Activated CD8-positive, alpha-beta memory T cell treated with anti-CD3 and anti-CD28 coated beads, Interleukin-2, amount 10 ng/mL, durations not matched to agents 7 days and 5 days (primary cell): ENCODE measurements at places on chromosomes 6 and 20. TPM values are rescaled to one million over a fixed set of nuclear protein-coding genes. Genes with fewer than 3 reads are reported as not detected.

GRCh38 chr6:128156321-128157111 is 255.7 kb upstream of the THEMIS start:
- H3K36me3 ChIP-seq: peaks cover 1% of the 10 kb centered on the region
- no peak for DNase-seq
- peaks cover 9% of the 10 kb centered on the region for H3K27me3 ChIP-seq
- H3K4me1 ChIP-seq: peaks cover 3% of the 10 kb centered on the region

- DNase-seq: peak; percentile 49
- no peak overlapping the region for H3K27ac ChIP-seq
- H3K36me3 ChIP-seq: peaks cover 28% of the 10 kb centered on the region
- no peaks in the 10 kb centered on the region for H3K27me3 ChIP-seq
- H3K4me3 ChIP-seq: peak overlapping the region; percentile 54
Observed at GRCh38 chr6:11096109-11096508, 2.5 kb downstream of the SMIM13 start.

GRCh38 chr6:7770601-7771000 is 44.7 kb downstream of the BMP6 start:
- no peak overlapping the region for H3K27ac ChIP-seq
- no peaks in the 10 kb centered on the region for H3K4me1 ChIP-seq
- H3K4me3 ChIP-seq: no peak overlapping the region
- peaks cover 4% of the 10 kb centered on the region for H3K27me3 ChIP-seq
- DNase-seq: no peak
- no peaks in the 10 kb centered on the region for H3K36me3 ChIP-seq

DNA sequence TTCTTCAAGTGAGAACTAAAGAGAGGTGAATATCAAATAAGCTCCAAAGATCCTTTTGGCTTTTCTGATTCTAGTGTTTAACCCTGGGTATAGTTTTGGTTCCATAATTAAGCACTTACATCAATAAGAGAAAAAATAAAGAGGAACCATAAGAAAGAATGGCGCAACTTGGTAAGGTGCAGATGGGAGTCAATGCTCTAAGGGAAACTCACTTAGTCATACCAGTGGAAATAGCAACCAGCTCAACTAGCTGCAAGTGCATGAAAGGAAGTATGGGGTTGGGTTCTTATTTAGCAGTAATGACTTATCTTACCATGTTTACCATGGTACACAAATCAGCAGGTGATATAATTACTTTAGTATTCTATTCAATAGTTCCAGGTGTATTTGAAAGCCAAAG is 296.5 kb upstream of the RUNX2 start:
- H3K4me3 ChIP-seq: no peak overlapping the region
- H3K27me3 ChIP-seq: no peaks in the 10 kb centered on the region
- no peak overlapping the region for H3K27ac ChIP-seq
- H3K36me3 ChIP-seq: peaks cover 12% of the 10 kb centered on the region
- DNase-seq: no peak

DNA sequence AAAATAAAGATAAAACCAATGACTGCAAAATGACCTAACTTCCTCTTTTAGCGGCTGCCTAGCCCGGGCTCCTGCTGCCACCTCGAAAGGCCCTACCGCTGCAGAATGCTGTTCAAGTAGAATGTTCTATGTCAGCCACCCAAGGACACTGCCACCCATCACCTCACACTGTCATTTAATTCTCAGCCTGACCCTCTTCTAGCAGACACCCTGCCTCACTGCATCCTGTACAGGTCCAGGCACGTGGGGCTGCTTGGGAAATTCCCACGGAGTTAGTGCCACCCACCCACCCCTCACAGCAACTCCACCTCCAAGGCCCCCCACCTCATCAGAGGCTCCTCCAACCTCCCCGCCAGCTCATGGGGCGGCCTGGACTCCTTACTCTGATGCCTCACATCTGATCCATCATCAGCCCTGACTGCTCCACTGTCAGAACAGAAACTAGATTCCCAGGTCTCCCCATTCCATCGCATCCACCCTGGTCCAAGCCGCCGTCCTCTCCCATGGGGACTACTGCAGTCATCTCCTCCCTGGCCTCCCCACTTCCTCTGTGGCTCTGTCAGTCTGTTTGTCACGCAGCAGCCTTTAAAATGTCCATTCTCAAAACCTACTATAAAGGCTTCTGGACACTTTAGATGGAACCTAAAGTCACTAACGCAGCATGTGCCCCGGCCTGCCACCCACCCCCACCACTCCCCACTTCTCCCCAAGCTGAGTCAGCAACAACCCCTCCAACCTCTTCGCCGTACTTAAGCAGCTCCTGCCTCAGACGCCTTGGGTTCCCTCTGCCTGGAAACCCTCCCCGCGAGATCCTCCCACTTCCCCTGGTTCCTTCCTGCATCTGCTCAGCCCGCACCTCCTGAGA is 17.0 kb downstream of the NFATC2 start:
- no peaks in the 10 kb centered on the region for H3K27me3 ChIP-seq
- H3K27ac ChIP-seq: peak overlapping the region; percentile 95
- H3K4me1 ChIP-seq: peaks cover 73% of the 10 kb centered on the region
- DNase-seq: peak; percentile 68

- peaks cover 68% of the 10 kb centered on the region for H3K4me1 ChIP-seq
- H3K4me3 ChIP-seq: peak within 1 kb of the TSS; percentile 88
- peak within 1 kb of the TSS; percentile 94 for H3K27ac ChIP-seq
Observed at GRCh38 chr20:62926229-62927127, at the start of gene DIDO1. TSS of gene DIDO1 (minus strand) at chr20:62926505.

GRCh38 chr20:41147767-41148191 is 10.4 kb downstream of the PLCG1 start:
- peaks cover 97% of the 10 kb centered on the region for H3K4me1 ChIP-seq
- H3K27me3 ChIP-seq: no peaks in the 10 kb centered on the region
- no peak overlapping the region for H3K4me3 ChIP-seq
- H3K27ac ChIP-seq: peak overlapping the region; percentile 64
- H3K36me3 ChIP-seq: peaks cover 45% of the 10 kb centered on the region

GRCh38 chr6:142843361-142843760 is 101.6 kb downstream of the HIVEP2 start:
- H3K27me3 ChIP-seq: no peaks in the 10 kb centered on the region
- peak overlapping the region; percentile 74 for H3K4me3 ChIP-seq
- H3K4me1 ChIP-seq: peaks cover 81% of the 10 kb centered on the region
- H3K36me3 ChIP-seq: peaks cover 2% of the 10 kb centered on the region

- peaks cover 1% of the 10 kb centered on the region for H3K4me1 ChIP-seq
- no peak overlapping the region for H3K4me3 ChIP-seq
- H3K27me3 ChIP-seq: no peaks in the 10 kb centered on the region
- no peak overlapping the region for H3K27ac ChIP-seq
- no peaks in the 10 kb centered on the region for H3K36me3 ChIP-seq
Observed at GRCh38 chr6:111210194-111210728, 123.0 kb downstream of the SLC16A10 start.

GRCh38 chr6:134178161-134179044 is 126.0 kb upstream of the SLC2A12 start:
- H3K4me1 ChIP-seq: peaks cover 29% of the 10 kb centered on the region
- no peaks in the 10 kb centered on the region for H3K27me3 ChIP-seq
- DNase-seq: peak; percentile 77
- peak overlapping the region; percentile 77 for H3K27ac ChIP-seq
- peaks cover 2% of the 10 kb centered on the region for H3K36me3 ChIP-seq
- H3K4me3 ChIP-seq: peak overlapping the region; percentile 77

- H3K36me3 ChIP-seq: no peaks in the 10 kb centered on the region
- H3K27ac ChIP-seq: no peak overlapping the region
- no peak for DNase-seq
- no peak overlapping the region for H3K4me3 ChIP-seq
Observed at GRCh38 chr20:61679473-61679872, 386.2 kb downstream of the TAF4 start.

DNA sequence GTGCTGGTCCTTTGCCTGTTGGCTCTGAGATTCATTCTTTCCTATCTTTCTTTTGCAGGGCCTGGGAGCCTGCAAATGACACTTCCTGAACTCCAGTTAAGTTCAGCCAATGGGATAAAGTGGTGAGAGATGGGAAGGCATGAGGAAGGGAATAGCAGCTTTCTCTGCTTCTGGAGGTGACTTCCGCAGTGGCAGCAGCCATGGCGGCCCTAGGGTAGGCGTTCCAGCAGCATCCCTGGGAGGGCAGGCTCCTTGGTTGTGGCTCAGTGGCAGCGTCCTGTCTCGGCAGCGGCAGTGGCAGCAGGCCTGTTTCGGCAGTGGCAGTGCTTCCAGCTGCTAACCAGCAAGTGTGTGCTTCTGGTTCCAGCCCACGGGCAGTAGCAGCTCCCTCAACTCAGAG is 7.3 kb upstream of the MDFI start:
- no peaks in the 10 kb centered on the region for H3K4me1 ChIP-seq
- no peaks in the 10 kb centered on the region for H3K36me3 ChIP-seq
- no peak for DNase-seq
- H3K27me3 ChIP-seq: peaks cover 47% of the 10 kb centered on the region
- no peak overlapping the region for H3K4me3 ChIP-seq

- peaks cover 2% of the 10 kb centered on the region for H3K36me3 ChIP-seq
- H3K4me3 ChIP-seq: peak overlapping the region; percentile 20
- peaks cover 39% of the 10 kb centered on the region for H3K4me1 ChIP-seq
- no peak for DNase-seq
- peak overlapping the region; percentile 75 for H3K27ac ChIP-seq
Observed at GRCh38 chr6:148868901-148869300, 122.1 kb downstream of the UST start.

DNA sequence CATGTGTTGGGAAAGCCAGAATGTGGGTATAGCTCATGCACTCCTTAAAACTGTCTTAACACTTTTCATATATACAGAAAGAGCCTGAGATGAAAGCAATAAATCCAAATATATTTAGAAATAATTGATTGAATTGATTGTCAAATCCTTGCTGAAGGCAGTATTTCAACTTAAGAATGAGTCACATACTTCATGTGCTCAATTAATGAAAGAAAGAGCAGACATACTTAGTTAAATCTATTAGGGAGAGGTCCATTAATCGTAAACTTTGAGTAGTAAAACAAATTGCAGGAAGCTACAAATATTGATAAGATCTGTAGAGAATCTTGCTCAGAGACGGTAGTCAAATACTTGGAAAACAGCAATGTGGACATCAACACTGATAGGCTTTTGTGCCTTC is 261.6 kb upstream of the THEMIS start:
- H3K4me1 ChIP-seq: no peaks in the 10 kb centered on the region
- no peaks in the 10 kb centered on the region for H3K27me3 ChIP-seq
- no peak for DNase-seq
- H3K27ac ChIP-seq: no peak overlapping the region

- no peak overlapping the region for H3K4me3 ChIP-seq
- H3K4me1 ChIP-seq: no peaks in the 10 kb centered on the region
- H3K36me3 ChIP-seq: no peaks in the 10 kb centered on the region
- no peak for DNase-seq
- H3K27me3 ChIP-seq: no peaks in the 10 kb centered on the region
Observed at GRCh38 chr6:15114061-15114460, 131.8 kb upstream of the JARID2 start.

- H3K27ac ChIP-seq: no peak overlapping the region
- H3K36me3 ChIP-seq: no peaks in the 10 kb centered on the region
- no peaks in the 10 kb centered on the region for H3K27me3 ChIP-seq
- H3K4me3 ChIP-seq: no peak overlapping the region
- no peak for DNase-seq
- H3K4me1 ChIP-seq: peaks cover 4% of the 10 kb centered on the region
Observed at GRCh38 chr20:63681609-63682142, 14.8 kb upstream of the TNFRSF6B start.

DNA sequence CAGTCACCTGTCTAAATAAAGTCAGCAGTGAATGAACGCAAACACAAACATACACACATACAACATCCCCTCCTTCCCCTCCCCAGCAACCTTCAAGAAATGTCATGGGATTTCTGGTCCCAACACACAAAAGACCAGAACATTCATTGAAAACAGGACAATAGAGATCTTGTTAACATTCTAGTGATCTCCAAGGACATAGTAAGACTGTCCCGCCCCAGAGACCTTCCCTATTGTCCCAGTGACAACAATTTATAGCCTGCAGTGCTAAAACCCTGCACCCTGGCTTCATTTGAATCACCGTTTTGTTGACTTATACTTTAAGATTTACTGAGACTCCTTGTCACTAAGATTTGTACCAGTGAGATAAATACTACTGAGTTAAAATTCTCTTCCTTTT is 143.9 kb upstream of the NOX3 start:
- no peak overlapping the region for H3K4me3 ChIP-seq
- no peaks in the 10 kb centered on the region for H3K36me3 ChIP-seq
- H3K27me3 ChIP-seq: no peaks in the 10 kb centered on the region
- H3K27ac ChIP-seq: no peak overlapping the region
- no peaks in the 10 kb centered on the region for H3K4me1 ChIP-seq

- DNase-seq: no peak
- H3K4me3 ChIP-seq: no peak overlapping the region
- H3K36me3 ChIP-seq: peaks cover 9% of the 10 kb centered on the region
- H3K4me1 ChIP-seq: peaks cover 17% of the 10 kb centered on the region
- peaks cover 78% of the 10 kb centered on the region for H3K27me3 ChIP-seq
Observed at GRCh38 chr6:10401632-10402223, 13.1 kb downstream of the TFAP2A start.

The ADAM33 gene
- total RNA-seq: not detected

The NCOA5 gene
- 36.9 TPM for total RNA-seq

The KIF25 gene
- not detected for total RNA-seq

The NSFL1C gene
- 65.0 TPM for total RNA-seq

The ANKRD6 gene
- total RNA-seq: 1.7 TPM

The RBPJL gene
- not detected for total RNA-seq

The GTSF1L gene
- not detected for total RNA-seq

The C4A gene
- 2.3 TPM for total RNA-seq

The ARG1 gene
- not detected for total RNA-seq

The TCEA2 gene
- total RNA-seq: 54.3 TPM

The MYLK2 gene
- total RNA-seq: 0.42 TPM
